ENCODE measurements at places on chromosomes 3 and 15.
A peak's percentile ranks its signal among the peaks of the same experiment; 100 is the strongest.

- no peak for DNase-seq
Measured at GRCh38 chr3:197532388-197532787, 23.4 kb downstream of the BDH1 start.

DNA sequence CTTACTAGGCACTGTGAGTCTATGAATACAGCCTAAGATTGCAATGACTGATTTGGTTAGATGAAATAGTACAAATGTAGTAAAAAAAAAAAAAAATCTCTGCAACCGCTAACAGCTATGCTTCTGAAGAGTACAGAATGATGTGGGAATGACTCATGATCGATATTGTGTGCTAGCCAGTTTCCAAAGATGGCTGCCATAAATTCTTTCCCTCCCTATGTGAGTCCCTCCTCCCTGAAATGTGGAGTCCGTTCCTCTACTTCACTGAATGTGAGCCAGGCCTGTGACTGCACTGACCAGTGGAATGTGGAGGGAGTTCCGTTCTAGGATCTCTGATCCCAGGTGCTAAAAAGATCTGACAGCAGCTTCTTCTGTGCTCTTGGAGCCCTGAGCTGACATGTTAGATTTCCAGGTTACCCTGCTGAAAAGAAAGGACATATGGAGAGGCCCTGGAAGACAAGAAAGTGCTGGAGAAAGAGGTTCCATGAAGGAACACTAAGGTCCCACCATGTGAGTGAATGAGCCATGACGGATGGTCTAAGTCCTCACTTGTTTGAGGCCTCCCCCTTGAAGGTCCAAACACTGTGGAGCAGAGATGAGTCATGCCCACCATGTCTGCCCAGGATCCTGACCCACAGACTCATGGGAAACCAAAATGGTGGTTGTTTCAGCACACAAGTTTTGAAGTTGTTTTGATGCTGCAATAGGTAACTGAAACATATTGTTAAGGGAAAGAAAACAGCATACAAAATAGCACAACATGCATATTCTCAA, 46.3 kb downstream of the DGKG start:
- peak; percentile 78 for DNase-seq

DNA sequence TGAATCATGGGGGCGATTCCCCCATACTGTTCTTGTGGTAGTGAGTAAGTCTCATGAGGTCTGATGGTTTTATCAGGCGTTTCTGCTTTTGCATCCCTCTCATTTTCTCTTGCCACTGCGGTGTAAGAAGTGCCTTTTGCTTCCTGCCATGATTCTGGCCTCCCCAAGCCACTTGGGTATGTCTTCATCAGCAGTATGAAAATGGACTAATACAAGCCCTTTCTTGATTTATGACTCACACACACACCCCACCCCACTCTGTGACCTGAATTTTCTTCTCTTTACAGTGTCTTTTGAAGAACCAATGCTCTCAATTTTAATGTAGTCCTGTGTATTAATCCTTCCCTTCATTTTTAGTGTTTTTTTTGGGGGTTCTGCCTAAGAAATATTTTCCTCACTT, 244.8 kb downstream of the PLCL2 start:
- DNase-seq, result no peak

DNA sequence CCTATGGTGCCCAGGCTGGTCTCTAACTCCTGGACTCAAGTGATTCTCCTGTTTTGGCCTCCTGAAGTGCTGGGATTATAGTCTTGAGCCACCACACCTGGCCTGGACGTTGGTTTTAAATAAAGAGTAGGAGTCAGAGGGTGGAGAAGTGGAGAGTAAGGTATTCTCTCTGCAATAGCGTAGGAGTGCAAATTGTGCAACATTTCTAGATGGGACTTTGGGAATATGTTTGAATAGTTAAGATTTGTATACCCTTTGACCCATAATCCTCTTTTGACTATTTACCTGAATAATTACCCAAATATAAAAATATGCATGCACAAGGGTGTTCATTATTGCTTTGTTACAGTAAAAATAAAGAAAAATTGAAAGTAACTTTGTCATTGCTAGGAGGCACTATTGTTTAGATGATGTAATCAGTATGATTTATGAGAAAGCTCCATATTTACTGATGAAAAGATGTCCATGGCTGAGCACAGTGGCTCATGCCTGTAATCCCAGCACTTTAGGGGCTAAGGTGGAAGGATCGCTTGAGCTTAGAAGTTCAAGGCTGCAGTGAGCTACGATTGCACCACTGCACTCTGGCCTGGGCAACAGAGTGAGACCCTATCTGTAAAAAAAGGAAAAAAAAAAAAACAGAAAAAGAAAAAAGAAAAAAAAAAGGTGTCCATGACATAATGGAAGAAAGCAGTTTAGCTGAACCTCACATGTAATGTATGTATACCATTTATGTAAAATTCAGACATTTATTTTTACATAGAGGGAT, 15.1 kb upstream of the XYLB start:
- peak; percentile 13 for DNase-seq

DNA sequence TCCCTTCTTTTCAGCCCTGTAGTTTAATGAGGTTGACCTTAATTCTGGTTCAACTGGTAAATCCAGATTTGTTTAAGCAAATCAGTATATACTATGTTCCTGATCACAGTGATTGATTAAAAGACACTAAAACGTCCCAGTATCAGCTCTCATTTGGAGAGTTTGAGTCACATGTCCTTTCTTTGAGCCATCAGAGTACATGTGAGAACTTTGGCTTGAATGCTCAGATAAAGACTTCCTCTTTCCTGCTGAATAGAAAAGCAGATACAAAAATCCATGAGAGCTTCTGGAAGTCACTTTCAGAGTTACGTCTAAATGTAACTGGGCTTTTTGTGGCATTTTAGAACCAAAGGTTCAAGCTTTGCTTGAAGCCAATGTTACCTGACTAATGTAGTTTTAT, 341.8 kb upstream of the SATB1 start:
- no peak for DNase-seq

DNA sequence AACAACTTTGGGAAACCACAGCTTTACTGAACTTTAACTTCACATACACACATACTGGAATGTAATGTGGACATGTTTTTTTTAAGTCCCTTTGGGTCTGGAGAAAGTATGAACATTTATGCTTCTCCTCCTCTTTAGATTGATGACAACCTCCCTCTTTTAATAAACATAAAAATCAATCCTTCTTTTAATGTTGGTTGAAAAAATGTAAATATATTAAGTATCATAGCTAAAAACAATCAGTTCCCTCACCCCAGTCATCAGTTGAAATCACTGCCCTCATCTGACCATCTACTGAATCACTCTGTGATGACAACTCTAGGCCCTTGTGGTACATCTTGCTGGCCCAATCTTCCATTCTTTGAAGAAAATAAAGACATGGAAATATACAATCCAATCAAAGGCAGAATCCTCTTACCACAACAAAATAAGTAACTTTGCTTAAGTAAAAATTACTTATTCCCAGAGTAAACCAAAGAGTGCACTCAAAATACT, 6.4 kb downstream of the AAGAB start:
- no peak for DNase-seq

- no peak for DNase-seq
Measured at GRCh38 chr15:60656481-60656880, 177.5 kb upstream of the ICE2 start.

GRCh38 chr15:50996641-50997040, 88.2 kb downstream of the AP4E1 start:
- peak; percentile 51 for DNase-seq

- DNase-seq, result no peak
Measured at GRCh38 chr15:87874896-87875711, 381.4 kb downstream of the NTRK3 start.

GRCh38 chr15:83487519-83487918, 40.4 kb downstream of the SH3GL3 start:
- DNase-seq, result no peak

- DNase-seq, result no peak
Measured at GRCh38 chr15:66959066-66959465, 106.3 kb upstream of the SMAD3 start.

GRCh38 chr3:47961815-47962606, 54.2 kb downstream of the MAP4 start:
- DNase-seq, result no peak

DNA sequence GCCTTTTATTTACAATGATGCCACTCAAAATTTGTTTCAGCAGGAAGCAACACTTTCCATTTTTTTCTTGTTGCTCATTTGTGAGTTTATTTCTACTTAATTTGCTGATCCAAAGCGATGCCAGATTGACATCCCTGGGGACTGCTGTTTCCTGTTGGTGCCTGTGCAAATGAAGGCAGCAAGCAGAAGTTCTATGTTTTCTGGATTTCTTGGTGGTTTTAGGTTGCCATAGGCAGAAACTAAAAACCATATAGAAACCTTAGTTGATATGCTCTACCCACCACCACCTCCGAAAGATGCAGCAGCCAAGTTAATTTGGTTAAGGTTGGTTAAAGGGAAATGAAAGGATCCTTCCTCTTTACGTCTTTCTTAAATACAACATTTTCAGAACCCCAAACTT, 356.2 kb downstream of the RBMS3 start:
- no peak for DNase-seq

DNA sequence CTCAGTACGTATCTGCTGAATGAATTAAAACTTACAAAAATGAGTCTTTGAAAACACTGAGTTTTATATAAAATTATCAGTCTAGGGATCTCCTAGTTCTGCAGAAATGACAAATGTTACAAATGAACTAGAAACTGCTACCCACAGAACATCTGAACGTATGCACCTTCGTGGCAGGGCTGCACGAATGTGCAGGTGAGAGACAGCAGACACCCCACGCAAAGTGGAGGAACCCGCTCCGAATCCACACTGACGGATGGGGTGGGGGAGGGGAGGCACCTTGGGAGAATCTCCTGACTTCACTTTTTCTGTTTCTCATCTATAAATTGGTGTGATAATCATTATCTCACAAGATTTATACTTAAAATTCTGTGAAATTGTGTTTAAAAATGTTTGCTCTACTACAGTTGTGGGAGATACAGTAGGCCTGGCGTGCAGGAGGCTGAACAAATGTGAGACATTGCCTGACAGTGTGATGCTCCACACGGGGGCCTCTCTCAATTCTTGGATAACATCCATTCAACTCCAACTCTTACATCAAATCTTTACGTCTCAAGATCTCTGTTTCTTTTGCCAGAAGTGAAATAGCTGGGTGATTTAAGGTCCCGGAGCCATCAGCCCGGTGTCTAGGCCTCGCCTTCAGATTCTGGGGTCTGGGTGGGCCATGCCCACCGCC, 86.9 kb downstream of the ATP10A start:
- no peak for DNase-seq

- no peak for DNase-seq
Measured at GRCh38 chr15:79009379-79009778, 64.5 kb upstream of the CTSH start.

- DNase-seq, result no peak
Measured at GRCh38 chr15:88608607-88609181, 12.4 kb upstream of the AEN start.

GRCh38 chr3:9630550-9631139, 18.7 kb upstream of the MTMR14 start:
- no peak for DNase-seq

GRCh38 chr3:63954182-63954581, 42.0 kb upstream of the SCAANT1 start:
- DNase-seq, result peak; percentile 46

- no peak for DNase-seq
Measured at GRCh38 chr3:48151807-48152427, 36.3 kb downstream of the CDC25A start.

- no peak for DNase-seq
Measured at GRCh38 chr15:70219256-70219895, 121.7 kb upstream of the TLE3 start.
